Breast epithelium (tissue), 4 donors: ENCODE measurements at places on chromosomes 3 and 15.

DNA sequence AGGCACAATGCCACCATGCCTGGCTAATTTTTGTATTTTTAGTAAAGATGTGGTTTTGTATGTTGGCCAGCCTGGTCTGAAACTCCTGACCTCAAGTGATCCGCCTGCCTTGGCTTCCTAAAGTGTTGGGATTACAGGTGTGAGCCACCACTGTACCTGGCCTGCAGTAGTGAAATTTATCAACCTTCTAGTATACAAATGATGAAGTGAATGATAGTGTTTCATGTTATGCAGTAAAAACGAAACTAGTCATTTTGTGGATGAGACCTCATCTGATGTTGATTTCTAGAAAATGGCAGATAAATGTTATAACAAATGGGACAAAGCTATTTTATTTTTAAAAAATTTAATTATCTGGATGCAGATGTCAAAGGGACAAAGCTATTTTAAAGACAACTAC lies 32.9 kb downstream of the NXPE3 start:
- no peak for DNase-seq

DNA sequence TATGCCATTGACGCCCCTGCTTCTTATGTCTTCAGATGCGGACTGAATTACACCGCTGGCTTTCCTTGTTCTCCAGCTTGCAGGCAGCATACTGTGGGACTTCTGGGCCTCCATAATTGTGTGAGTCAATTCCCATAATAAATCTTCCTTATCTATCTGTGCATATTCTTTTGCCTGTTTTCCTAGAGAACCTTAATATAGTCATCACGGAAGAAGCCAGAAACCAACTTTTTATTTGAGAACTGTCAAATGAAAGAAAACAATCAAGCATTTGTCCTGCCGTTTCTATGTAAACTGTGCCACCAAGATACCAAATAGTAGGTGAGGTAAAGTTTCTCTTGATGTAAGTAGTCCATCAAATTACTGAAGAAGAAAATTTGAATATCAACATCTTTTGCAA lies 51.8 kb upstream of the B3GALNT1 start:
- DNase-seq: no peak

- no peak for DNase-seq
Measured at GRCh38 chr3:41682996-41683395, 278.9 kb downstream of the ULK4 start.

DNA sequence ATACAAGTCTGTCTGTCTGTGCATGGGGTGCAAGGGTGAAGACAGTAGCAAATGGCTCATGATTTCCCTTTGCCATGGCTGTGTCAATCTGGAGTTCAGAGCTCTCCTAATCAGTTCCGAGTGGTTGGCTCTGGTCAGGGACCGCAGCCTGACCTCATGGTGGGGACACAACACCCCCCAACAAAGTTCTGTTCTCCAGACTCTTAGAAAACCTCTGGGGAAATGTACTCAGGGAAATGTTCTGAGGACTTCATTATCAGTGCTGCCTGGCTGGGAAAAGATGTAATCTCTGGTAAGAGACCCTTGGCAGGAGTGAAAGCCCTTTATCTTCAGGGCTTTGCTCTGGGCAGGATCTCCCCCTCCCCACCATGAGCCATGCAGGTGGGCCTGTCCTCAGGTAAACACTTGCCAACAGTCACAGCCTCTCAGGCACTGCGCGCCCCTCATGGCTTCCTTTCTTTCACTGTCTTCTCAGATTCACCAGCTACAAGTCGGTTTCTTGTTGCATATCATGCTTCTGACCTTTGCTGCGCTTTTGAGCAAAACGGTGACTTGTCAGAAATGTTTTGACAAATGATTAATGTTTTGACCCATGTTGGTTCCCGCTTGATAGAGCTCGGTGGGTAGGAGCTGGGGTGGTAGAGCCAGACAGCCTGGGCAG lies 95.5 kb downstream of the ST6GAL1 start:
- DNase-seq: no peak
